Ovary (tissue), 10 donors: ENCODE measurements at places on chromosomes 6 and 20.
A peak's percentile ranks its signal among the peaks of the same experiment; 100 is the strongest.

DNA sequence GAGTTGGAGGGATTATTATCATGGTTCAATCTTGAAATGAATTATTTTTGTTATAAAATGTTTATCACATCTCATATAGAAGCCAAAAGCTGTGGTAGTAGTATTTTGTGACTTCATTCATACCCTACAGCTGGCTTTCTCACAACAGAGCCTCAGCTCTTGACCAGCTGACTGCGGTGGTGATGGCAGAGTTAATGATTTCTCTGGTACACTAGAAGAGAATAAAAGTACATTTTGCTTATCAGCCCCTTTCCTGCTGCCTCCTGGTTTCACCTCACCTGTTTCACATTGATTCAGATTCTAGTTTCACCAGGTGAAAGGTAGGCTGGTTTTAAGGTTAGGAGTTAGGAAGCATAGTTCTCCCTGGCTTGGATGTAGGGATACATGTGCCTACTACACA is 55.7 kb downstream of the AFG1L start:
- no peak for DNase-seq

GRCh38 chr6:80376411-80376810 is 269.9 kb downstream of the BCKDHB start:
- no peak for DNase-seq

- DNase-seq: no peak
Measured at GRCh38 chr6:16669227-16669626, 92.0 kb downstream of the ATXN1 start.

GRCh38 chr20:63964412-63964811 is 5.3 kb downstream of the ZNF512B start:
- DNase-seq: peak; percentile 16

DNA sequence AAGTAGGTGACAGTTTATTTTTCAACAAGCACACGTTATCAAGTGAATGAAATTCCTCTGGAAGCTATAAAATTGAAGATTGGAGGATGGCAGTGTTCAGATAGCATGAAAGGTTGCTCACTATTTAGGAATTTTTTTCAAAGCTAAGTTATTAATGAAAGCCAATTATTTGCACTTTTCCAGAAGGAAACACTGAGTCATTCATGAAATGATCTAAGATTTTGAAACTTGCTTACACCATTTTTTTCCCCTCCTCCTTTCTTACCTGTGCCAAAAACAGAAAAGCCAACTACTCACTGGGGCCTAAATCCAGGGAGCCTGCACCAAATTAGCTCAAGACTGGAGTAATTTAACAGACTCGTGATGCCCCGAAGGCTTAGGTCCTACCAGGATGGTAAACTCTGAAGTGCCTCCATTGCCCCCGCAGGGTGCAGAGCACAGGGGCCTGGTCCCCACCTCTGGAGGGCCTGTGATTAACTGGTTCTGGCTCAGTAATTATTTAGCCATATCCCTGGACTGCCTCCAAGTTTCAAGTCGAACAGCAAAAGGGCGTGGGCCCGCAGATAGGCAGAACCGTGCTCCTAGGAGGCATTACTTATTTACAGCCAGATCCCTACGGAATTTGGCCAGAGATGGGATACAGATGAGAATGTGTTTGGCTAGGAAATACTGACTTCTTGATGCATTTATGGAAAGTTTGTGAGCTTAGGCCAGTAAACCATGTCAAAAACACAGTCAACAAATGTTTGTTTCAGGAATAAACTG is 28.0 kb upstream of the ZNF217 start:
- peak; percentile 73 for DNase-seq
